ENCODE measurements at places on chromosomes 16 and 17. TPM values are rescaled to one million over a fixed set of nuclear protein-coding genes. Genes with fewer than 3 reads are reported as not detected.

CSH1 gene
- not detected for total RNA-seq

HBQ1 gene
- total RNA-seq: not detected

AANAT gene
- total RNA-seq: 0.32 TPM

HSD11B2 gene
- total RNA-seq: 0.36 TPM

TRIM65 gene
- total RNA-seq: 38.3 TPM

CAPN15 gene
- 89.0 TPM for total RNA-seq

DDX19B gene
- 32.3 TPM for total RNA-seq

MYOCD gene
- not detected for total RNA-seq

POLR3K gene
- 48.5 TPM for total RNA-seq

ACACA gene
- 62.5 TPM for total RNA-seq

ZNF597 gene
- total RNA-seq: 2.2 TPM

CLEC18A gene
- 0.89 TPM for total RNA-seq

PSMC3IP gene
- 18.9 TPM for total RNA-seq

SNX20 gene
- total RNA-seq: 67.4 TPM

Data from T-helper 2 cell treated with Interferon-gamma antibody and Interleukin-4, amounts not matched to agents 100 ng/mL and 5 ng/mL, for 36 hours (primary cell).